ENCODE measurements at places on chromosomes 11 and 22.

- DNase-seq, result no peak
Measured at GRCh38 chr22:24432059-24432853, 4.9 kb downstream of the ADORA2A start.

- no peak for DNase-seq
Measured at GRCh38 chr11:117925198-117925925, 3.8 kb downstream of the TMPRSS13 start.

- no peak for DNase-seq
Measured at GRCh38 chr22:18997925-18998315, 61.8 kb upstream of the PRODH start.

GRCh38 chr22:38348751-38349496 lies 31.7 kb upstream of the CSNK1E start:
- no peak for DNase-seq

- no peak for DNase-seq
Measured at GRCh38 chr11:104015649-104016415, 20.6 kb upstream of the DDI1 start.

Data from CD4-positive, alpha-beta T cell treated with Interleukin-4 for 1 hour (primary cell).